SJSA1 (cell line): ENCODE measurements at places on chromosomes 7 and 10. TPM values are rescaled to one million over a fixed set of nuclear protein-coding genes. Genes with fewer than 3 reads are reported as not detected.

Gene PPP1R3C
- total RNA-seq = 7.8 and 13.4 TPM in 2 replicates

Gene PLPP4
- total RNA-seq = 12.5 and 13.8 TPM in 2 replicates

Gene TAS2R3
- 0.18 TPM in 1 of 2 replicates, not detected in the other for total RNA-seq

Gene ITIH2
- total RNA-seq = not detected in 2 replicates

Gene CCL26
- total RNA-seq = 15.1 and 30.1 TPM in 2 replicates

Gene KEL
- total RNA-seq = 1.1 and 5.1 TPM in 2 replicates

Gene PILRA
- total RNA-seq = 0.18 and 1.7 TPM in 2 replicates

Gene TMEM184A
- total RNA-seq = 1.8 and 3.2 TPM in 2 replicates

Gene SEMA3A
- total RNA-seq = 17.6 and 29.2 TPM in 2 replicates

Gene YWHAG
- 67.0 and 76.1 TPM in 2 replicates for total RNA-seq

Gene ANKRD26
- total RNA-seq = 7.4 and 14.3 TPM in 2 replicates

Gene CUBN
- total RNA-seq = 0.16 and 0.74 TPM in 2 replicates

Gene FOXI2
- not detected in 2 replicates for total RNA-seq

Gene COL28A1
- not detected in 2 replicates for total RNA-seq

Gene CPA2
- total RNA-seq = not detected in 2 replicates

Gene SUGCT
- 17.1 and 20.5 TPM in 2 replicates for total RNA-seq

Gene ORAI2
- total RNA-seq = 18.3 and 27.0 TPM in 2 replicates

Gene AMPH
- not detected in 2 replicates for total RNA-seq

Gene SEMA3C
- 14.9 and 28.6 TPM in 2 replicates for total RNA-seq

Gene ZMIZ2
- 6.7 and 6.8 TPM in 2 replicates for total RNA-seq

Gene PLAU
- total RNA-seq = 4.7 and 6.0 TPM in 2 replicates

Gene TRIM73
- 0.39 and 0.75 TPM in 2 replicates for total RNA-seq

Gene CCL24
- 0.45 TPM in 1 of 2 replicates, not detected in the other for total RNA-seq

Gene STN1
- 26.9 and 27.4 TPM in 2 replicates for total RNA-seq

Gene INTS15
- total RNA-seq = 15.6 and 21.1 TPM in 2 replicates

Gene LIPK
- not detected in 2 replicates for total RNA-seq

Gene TMEM176A
- total RNA-seq = not detected in 2 replicates

Gene TMEM26
- total RNA-seq = not detected in 2 replicates

Gene GPR146
- 0.08 and 0.72 TPM in 2 replicates for total RNA-seq

Gene CRHR2
- not detected in 2 replicates for total RNA-seq

Gene HTRA1
- total RNA-seq = 8.4 and 12.3 TPM in 2 replicates

Gene GJC3
- not detected in 2 replicates for total RNA-seq

Gene TMEM139
- not detected in 2 replicates for total RNA-seq

Gene HOXA4
- 0.58 TPM in 1 of 2 replicates, not detected in the other for total RNA-seq

Gene OPN1SW
- not detected in 2 replicates for total RNA-seq

Gene AKR1C4
- not detected in 2 replicates for total RNA-seq

Gene FGF8
- not detected in 2 replicates for total RNA-seq

Gene CARD11
- 0.22 and 0.50 TPM in 2 replicates for total RNA-seq

Gene CLCN1
- total RNA-seq = not detected in 2 replicates

Gene FKBP6
- total RNA-seq = not detected in 2 replicates

Gene MEOX2
- not detected in 2 replicates for total RNA-seq

Gene AOC1
- total RNA-seq = not detected in 2 replicates

Gene LDB3
- total RNA-seq = 1.1 and 1.4 TPM in 2 replicates

Gene SPDYE9
- total RNA-seq = not detected in 2 replicates
